T1000 (cell line): ENCODE measurements at places on chromosomes 4 and X.

DNA sequence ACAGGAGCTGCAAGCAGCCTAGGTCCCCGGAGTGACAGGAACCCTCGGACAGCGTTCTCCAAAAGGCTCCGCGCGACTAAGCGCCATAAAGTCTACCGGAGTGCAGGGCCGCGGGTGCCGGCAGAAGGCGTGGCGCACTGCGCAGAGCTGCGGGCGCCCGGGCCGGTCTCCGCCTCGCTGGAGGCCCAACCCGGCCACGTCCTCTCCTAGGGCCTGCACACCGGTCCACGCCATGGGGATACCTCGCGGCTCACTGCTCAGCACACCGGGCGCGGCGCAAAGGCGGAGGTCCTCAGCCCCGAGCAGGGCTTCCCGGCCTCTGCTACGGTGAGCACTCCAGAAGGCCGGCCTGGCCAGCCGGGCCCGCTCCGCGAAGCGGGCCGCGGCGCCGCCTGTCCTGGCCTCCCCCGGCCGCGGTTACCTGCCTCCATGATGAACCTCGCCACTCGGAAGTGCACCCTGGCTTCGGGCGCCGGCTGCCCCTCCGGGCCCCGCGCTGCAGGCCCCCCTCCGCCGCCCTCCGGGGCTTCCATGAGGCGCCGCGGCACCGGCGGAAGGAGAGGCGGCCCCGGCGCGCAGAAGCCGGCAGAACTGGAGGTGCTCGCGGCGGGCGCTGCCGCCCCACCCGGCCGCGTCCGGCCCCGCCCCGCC, at the start of gene CCNQ:
Gene CCNQ (minus strand): TSS at position 599 of the 651 bp plus-strand sequence. CDS start 66 bp downstream, at position 533.
- DNase-seq: no peak

DNA sequence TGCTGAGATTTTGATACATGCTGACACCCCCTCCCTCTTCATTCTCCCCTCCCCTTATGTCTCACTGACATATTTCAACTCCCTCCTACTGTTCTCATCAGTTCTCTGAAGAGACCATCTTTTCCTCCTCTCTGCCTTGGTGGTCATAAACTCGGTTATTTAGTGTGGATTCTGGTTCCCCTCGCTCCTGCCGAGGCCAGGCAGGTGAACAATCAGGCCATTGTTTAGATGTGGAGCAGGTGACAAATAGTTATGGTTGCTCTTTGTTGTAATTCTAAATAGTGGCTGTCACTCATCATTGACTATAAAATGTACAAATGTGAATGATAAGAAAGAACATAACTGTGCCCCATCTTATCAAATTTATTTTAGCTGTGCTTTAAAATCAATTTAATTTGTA, 324.6 kb downstream of the BCOR start:
- DNase-seq: no peak

DNA sequence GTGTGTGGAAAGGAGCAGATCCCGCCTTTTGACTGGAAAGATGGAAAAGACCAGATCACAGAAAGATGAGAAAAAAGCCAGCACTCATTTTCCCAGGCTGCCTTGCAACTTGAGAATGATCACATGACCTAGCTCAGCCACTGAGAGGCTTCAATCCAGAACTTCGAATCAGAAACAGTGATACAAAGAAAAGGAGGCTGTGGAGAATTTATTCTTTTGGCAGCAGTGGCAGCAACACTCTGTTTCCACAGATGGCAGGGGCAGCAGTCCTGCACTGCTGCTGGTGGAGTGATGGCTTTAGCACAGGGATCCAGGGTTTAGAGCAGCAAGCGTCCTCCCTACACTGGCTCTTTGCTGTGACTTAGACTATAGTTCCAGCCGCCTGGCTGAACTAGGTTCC, 77.8 kb upstream of the SH3RF1 start:
- DNase-seq: no peak

DNA sequence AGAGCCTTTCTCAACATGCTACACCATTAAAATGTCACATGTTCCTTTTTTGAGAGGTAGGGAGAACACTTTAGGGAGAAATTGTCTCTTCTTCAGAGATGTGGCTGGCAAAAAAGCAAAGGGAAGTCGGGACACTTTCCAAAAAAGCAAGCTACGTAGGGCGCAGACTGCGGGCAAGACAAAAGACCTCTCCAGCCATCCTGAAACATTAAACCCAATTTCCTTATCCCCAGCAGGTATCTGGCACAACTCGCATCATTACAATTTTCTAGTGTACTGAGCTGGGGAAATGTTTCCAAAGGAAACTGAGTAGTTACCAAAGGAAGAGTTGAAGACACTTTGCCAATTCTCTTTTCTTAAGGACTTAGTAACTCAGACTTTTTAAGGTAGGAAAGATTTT, 116.0 kb downstream of the PACRGL start:
- no peak for DNase-seq

- DNase-seq: no peak
Observed at GRCh38 chrX:28581522-28581921, 5.7 kb upstream of the IL1RAPL1 start.
